HFFc6 (cell line): ENCODE measurements at places on chromosomes 6 and 20.

DNA sequence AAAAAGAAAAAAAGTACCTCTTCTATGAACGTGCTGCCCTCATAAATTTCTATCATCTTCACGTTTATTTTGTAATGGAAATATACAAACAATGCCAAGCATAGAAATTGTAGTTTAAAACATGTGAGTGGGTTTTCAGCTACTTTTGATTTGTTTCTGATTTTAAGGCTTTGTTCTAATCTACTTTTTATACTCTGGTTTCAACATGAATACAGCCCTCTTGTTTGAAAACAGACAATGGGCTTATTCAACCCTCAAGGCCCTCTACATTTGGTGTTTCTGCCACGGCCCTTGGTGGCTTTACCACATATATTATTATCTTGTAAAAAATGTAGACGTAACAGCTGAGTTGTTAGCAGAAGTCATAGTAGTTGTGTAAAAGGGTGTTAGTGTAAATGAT, 153.9 kb downstream of the SOX4 start:
- H3K27me3 ChIP-seq = peaks cover 2% of the 10 kb centered on the region; the same call in 1 of the 2 replicates
- H3K4me1 ChIP-seq = peaks cover 17% of the 10 kb centered on the region
- no peak overlapping the region for H3K4me3 ChIP-seq
- DNase-seq = no peak

DNA sequence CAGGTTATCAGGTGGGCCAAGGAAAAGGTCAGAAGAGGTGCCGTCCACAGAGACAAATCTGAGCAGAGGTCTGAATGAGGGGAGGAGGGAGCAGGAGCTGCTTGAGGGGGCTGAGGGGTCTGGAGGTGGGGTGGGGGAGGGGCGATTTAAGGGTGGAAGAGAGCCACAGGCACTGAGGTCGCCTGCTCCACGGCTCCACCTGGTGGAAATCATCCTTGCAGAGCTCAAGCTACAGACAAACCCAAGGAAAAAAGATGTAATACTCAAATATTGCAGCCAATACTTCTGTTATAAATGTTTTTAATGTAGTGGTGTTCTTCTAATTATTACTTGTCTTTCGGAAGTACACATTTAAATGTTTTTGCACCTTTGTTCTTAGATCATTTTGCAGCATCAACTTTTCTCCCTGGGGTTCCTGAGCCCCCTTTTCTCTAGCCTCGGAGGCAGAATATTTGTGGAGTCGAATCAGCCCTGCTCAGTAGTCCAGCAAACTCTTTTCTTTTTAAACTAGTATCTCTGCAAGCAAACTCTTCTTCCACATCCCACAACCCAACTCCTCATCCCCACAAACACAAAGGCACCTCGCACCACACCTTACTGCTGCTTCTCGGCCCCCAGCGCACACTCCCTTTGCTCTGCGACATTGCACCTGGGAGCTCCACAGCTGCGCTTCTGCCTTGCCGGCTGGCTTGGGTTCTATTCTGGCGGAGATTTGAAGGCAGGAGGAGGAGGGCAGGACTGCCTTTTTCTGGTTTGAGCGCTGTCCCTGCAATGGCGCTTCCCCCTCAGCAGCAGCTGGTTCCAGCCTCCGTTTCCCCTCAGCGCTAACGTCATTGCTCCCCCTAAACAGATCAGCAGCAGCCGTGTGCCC, 51.0 kb upstream of the TFAP2A start:
- no peak overlapping the region for H3K4me3 ChIP-seq
- H3K27ac ChIP-seq = no peak overlapping the region
- no peaks in the 10 kb centered on the region for H3K36me3 ChIP-seq
- peaks cover 6% of the 10 kb centered on the region; the same call in 1 of the 2 replicates for H3K4me1 ChIP-seq

DNA sequence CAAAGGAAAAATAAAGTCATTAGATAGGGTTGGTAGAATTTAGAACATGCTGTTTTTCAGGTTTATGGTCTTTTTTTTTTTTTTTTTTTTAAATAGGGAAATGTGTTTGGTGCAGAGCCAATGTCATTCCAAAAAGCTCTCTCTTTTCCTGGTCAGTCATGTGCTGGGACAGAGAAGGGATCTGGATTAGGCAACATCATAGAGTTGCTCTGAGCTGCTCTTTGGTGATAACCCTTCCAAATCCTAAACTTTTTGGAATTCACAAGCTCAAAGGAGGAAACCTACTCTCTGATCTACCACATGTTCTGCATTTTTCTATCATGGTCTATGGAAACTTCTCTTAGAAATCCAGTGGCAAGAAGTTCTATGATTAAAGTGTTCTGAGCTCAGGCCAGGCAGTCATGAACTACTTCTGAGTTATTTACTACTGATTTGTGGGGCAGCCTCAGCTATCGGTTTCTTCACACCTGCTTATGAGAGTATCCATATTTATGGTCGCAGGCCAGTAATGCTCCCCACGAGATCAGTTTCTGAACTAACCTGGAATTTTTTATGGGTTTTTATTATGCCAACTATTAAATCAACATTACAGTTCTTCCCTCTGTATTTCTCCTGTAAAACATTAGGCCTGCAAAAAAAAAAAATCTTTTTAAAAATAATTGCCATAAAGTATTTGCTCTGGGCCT, 4.8 kb downstream of the EDN1 start:
- no peak for DNase-seq
- peaks cover 72% of the 10 kb centered on the region for H3K4me1 ChIP-seq
- H3K4me3 ChIP-seq = no peak overlapping the region
- peaks cover 3% of the 10 kb centered on the region; the same call in 1 of the 2 replicates for H3K27me3 ChIP-seq

- H3K27me3 ChIP-seq = peaks cover 26% of the 10 kb centered on the region
- no peak for DNase-seq
- H3K4me1 ChIP-seq = peaks cover 12% of the 10 kb centered on the region
- H3K27ac ChIP-seq = no peak overlapping the region
- H3K4me3 ChIP-seq = no peak overlapping the region
Observed at GRCh38 chr6:107821591-107821990, 2.5 kb downstream of the SCML4 start.

- H3K27me3 ChIP-seq = peaks cover 10% of the 10 kb centered on the region
- no peaks in the 10 kb centered on the region for H3K36me3 ChIP-seq
- no peak for DNase-seq
- no peak overlapping the region for H3K27ac ChIP-seq
- H3K4me1 ChIP-seq = peaks cover 15% of the 10 kb centered on the region
Observed at GRCh38 chr6:14026831-14027539, 90.6 kb upstream of the CD83 start.

DNA sequence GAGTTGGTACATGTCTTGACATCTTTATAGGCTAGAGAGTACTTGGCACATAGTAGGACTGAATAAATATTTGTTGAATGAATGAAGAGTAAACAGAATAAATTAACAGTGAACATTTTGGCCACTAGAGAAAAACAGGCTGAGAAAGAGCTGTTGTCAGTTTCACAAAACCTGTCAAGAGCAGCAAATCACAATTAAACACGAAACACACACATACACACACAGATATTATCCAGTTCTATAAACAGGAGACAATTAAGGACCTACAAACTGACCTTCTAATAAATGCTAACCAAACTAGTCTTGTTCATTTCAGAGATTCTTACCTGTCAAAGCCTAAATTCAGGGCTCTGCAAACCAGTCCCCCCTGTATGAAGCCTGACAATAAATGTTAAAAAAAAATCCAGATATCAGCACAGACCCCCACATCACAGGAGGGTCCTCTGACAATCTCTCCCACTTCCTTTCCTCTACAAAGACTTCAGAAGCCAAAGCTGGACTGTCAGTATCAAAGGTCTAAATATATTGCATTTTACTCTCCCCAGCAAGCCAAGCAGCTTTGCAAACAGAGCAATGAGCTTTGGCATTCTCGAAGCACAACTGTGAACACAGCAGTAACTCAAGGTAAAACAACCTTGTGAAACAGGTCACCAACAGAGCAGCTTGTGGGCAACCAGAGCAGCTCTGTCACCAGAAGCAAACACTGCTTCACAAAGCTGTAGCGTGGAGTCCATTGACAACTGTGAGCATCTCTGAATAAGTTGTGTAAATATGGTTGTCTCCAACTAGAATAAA, 229.9 kb downstream of the TBXT start:
- H3K4me3 ChIP-seq = no peak overlapping the region
- H3K27me3 ChIP-seq = no peaks in the 10 kb centered on the region; the same call in none of the 2 replicates
- H3K4me1 ChIP-seq = no peaks in the 10 kb centered on the region
- H3K36me3 ChIP-seq = peaks cover 23% of the 10 kb centered on the region
